ENCODE measurements at places on chromosomes 3 and 15.

DNA sequence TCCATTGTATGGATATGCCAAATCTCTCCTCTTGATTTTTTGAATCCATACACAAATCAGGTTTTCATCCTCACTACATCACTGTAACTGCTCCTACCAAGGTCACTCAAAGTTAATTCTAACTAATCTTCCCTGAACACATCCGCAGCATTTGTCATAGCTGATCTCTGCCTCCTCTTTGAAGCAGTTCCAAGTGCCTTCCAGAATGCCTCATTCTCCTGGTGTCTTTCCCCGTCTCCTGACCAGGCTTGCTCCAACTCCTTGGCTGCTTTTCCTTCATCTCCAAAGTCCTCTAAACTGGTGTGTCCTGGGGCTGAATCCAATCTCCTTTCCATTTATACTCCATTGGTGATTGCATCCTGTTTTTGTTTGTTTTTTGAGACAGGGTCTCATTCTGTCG, 26.8 kb downstream of the KLHDC8B start:
- no peak for DNase-seq

DNA sequence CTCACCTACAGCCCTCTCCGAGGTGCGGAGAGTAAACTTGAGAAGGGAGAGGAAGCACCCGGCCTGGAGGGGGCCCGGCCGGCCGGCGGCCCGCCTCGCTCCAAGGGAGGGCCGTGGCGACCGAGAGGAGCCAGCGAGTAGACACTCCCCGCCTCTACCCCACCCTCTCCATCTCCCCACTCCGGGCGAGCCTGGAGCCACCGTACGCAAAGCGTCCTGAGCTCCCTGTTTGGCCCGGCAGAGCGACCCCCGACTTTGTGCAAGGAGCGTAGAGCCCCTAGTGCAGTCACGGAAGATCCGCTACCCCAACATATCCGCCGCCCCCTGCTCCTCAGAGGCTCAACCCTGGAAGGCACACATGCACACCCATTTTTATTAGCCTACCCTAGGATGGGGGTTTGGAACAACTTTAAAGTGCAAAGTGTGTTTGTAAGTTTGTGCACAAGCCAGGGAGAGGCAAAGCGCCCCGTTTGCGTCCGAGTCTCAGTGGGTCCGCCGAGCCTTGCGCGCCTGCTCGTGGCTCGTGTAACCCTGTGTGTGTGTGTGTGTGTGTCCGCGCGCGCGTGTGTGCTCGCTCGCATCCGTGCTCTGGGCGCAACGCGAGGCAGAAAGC, 508 bp upstream of the SMAD6 start:
- DNase-seq, result no peak

GRCh38 chr15:99324082-99324620, 72.9 kb downstream of the LRRC28 start:
- DNase-seq, result no peak

DNA sequence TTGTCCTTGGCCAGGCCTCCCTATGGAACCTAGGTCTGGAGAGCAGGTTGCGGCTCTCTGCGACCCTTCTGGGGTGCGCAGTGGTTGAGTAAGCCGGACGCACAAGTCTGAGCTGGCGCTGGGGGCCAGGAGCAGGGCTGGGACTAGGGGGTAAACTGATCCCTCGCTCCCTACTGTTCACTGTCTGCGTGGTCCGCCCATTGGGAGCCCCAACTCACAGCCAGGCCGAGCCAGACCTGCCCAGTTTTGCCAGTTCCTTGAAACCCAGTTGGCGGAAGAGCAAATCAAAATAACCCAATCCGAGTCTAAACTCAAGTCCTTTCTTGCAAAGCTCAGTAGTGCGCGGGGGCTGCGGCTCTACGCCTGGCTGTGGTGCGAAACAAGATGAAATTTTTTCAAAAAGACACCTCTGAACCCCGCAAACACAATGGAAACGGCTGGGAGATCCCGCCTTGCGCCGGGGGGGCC, 17.5 kb downstream of the RGMA start:
- no peak for DNase-seq

- no peak for DNase-seq
Measured at GRCh38 chr3:150902988-150903387, 2.3 kb downstream of the MINDY4B start.

GRCh38 chr3:43909149-43909548, 218.4 kb downstream of the ABHD5 start:
- no peak for DNase-seq

DNA sequence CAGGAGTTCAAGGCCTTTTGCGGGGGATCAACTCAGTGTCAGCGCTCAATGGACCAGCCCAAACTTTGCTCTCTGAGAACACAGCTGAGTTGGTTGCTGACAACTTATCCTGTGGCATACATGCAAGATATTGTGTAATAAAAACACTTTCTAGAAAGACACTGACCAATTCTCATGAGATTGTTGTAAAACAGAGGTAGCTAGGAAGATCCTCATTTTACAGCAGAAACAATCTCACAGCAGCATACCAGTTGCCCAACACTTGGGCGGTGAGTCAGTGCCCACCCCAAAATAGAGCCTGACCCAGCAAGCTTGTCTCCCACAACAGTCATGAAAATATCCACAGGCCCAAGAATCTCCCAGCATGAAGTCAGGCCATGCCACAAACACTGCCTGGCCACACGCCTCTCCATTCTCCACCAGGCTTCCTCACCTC, 18.2 kb downstream of the KLHL6 start:
- no peak for DNase-seq

- no peak for DNase-seq
Measured at GRCh38 chr3:37479981-37480380, 305.6 kb upstream of the LRRFIP2 start.

DNA sequence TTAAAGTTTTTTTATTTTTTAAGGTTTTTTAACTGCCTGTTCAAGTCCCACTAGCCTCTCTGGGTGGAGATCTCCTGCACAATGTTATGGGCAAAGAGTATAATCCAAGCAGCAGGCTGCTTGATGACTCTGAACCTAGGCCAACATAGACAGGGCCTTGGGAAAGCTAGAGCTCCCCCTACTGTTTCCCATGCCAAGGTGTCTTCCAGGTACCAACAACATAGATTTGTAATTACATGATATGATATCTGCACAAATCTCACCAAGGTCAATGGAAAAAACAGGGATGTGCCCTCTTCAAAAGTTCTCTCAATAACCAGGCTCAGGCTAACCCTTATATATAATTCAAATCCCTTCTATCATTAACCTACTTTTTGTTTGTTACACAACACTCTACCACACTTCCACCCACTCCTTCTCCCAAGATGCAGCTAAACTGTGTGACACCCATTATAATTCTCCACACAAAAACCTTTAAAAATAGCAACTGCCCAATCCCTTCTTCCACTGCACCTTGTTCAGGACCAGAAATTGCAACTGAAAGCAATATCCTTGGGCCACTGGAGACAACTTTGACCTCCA, 43.8 kb downstream of the RBM15B start:
- DNase-seq, result peak; percentile 10

- DNase-seq, result no peak
Measured at GRCh38 chr3:99246010-99246654, 344.6 kb upstream of the DCBLD2 start.

GRCh38 chr3:23991683-23992628, 46.9 kb downstream of the NR1D2 start:
- DNase-seq, result no peak

DNA sequence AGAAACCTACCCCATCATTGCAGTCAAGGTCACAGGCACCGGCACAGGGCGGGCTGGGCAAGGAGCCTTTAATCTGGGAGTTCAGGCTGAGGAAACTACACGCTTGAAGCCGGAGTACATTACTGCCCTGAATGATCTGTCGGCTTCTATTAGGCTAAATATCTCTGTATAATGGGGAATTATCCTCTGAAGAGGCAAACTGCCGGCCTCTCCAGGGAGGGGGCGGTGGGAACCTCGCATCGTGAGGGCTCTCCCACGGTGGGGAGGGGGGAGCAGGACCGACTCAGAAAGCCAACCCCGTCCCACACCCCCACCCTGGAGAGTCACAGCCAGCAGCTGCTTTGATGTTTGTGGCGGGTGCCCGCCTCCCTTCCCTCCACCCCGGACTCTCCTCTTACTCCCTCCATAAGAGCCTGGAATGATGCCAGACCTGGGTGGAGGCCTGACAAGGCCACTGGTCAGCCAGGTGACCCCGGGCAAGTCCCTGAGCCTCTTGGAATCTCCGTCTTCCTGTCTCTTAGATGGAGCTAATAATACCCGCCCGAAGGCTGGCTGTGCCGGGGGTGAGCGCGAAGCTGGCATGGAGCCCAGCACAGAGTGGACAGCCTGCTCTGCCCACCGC, 63.4 kb upstream of the LINGO1 start:
- no peak for DNase-seq

DNA sequence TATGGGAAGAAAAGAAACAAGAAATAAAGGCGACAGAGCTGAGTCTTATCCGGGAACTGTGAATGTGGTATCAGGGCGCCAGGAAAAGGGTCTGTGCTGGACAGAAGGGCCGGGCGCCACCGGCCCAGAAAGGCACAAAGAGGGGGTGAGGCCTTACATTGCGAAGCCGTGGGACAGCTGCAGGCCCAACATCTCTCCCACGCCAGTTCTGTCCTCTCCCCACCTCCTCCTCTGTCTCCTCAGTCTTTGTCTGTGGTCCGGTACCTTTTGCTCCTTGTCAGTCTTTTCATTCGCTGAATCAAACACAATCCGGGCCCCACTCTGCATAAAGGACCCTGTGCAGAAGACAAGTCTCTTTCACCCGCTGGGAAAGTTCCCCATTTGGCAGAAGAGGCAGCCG, 81.8 kb downstream of the LRIG1 start:
- DNase-seq, result no peak

DNA sequence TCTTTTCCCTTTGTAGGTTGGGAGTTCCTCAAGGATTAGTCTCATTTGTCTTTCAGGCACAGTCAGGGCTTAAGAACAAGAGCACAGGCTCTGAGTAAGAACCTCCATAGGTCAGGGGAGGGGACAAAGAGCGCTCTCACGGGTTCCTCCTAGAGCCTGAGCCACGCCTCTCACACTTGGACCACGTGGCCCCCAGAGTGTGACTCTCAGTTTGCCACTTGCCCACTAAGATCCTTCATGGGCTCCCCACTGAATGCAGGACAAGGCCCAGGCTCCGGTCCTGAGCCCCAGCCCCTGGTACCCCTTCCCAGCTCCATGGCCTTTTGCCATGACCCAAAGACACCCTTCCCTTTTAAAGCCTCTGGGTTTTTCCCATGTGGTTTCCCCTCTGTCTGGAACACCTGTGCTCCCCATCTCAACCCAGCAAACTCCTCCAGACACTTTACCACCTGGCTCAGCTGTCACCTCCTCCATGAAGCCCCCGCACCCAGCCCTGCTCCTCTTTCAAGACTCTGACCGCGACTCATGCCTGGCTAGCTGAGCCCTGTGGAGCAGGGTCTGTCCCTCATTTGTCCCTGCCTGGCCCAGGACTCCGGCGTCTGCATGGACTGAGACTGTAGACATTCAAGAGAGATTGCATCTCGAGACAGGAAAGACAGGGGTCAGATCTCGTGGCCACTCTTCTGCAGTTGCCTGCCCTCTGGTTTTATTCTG, 32.7 kb downstream of the IQSEC1 start:
- DNase-seq, result no peak

DNA sequence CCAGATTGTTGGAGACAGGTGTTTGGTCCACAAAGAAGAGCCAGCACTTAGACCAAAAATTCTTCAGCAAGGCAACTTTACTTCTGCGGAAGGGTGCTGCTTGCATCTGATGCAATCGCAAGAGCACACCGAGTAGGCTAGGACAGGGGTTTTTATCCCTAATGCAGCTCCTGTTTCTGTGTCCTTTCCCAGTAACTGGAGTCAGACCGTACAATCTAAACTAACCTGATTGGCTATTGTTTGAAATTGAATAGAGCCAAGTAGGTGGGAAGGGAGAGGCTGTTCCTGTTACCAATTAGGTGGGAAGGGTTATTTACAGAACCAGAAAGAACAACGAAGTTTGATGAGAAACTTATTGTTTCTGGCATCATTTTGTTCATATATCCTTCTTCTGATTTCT, 77.6 kb downstream of the CHCHD4 start:
- no peak for DNase-seq

DNA sequence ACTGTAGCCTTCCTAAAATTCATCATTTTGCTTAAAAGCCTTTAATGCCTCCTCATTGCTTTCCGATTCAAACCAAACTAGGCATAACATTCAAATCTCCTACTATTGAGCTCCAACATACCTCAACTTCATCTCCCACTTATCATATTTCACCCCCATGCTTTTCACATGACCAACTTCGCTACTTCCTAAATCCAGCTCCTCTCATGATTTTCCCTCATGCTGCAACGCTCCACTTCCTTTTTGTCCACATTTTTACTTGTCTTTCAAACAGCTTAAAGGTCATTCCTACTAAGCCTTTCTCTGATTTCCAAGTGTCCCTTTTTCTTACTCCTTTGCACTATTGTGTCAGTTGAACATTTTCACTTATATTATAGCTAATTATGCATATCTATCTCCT, 20.3 kb upstream of the ANXA2 start:
- DNase-seq, result no peak

- DNase-seq, result no peak
Measured at GRCh38 chr15:50697109-50697797, 10.7 kb upstream of the TRPM7 start.

GRCh38 chr15:25713736-25714537, 149.2 kb downstream of the ATP10A start:
- DNase-seq, result no peak

GRCh38 chr3:108420926-108421325, 89.5 kb downstream of the MYH15 start:
- DNase-seq, result no peak

DNA sequence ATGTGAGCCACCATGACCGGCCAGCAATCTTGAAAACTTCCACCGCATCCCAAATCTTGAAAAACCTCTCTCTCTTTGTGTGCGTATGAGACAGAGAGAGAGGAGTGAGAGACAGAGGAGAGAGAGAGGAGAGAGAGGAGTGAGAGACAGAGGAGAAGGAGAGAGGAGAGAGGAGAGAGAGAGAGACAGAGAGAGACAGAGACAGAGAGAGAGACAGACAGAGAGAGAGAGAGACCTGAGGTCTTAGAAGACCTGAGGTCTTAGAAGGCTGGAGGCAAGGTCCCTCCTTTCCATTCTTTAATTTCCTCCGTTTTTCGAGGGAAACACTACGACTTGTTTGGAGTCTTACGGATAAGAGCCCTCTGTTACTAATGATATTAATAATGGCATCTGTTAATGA, 39.5 kb downstream of the TMEM40 start:
- DNase-seq, result no peak

DNA sequence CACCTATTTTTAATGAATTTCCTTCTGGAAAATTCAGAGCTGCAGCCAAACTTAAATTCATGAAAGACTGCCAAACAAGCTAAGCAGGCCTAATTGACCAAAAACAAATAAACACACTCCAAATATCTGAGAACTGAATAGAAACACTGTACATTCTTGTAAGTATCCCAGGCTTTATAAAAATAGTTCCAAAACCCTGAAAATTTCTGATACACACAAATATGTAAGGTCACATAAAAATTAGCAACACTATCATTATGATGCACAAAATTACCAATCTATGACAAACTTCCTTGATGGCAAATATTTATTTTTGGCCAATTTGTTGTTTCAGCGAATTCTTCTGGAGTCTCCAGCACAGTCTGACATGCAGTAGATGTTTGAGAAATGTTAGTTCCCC, 117.9 kb upstream of the UBE2E2 start:
- no peak for DNase-seq

GRCh38 chr3:108569336-108569735, 19.9 kb downstream of the CIP2A start:
- no peak for DNase-seq

All from stimulated activated CD4-positive, alpha-beta T cell treated with anti-CD3 and anti-CD28 coated beads, TNF-alpha, amount 100 ng/mL, for 48 hours (primary cell).